A549 treated with ZK216348 at 1 μM for 4 hours (cell line): ENCODE measurements at places on chromosomes 2 and 18. TPM values are rescaled to one million over a fixed set of nuclear protein-coding genes. Genes with fewer than 3 reads are reported as not detected.

The CAPN14 gene
- 0.06 to 0.07 TPM in 2 of 5 replicates, not detected in the others for total RNA-seq

The OR6B3 gene
- total RNA-seq, result not detected in 5 replicates

The COL4A3 gene
- total RNA-seq, result 0.28 to 1.3 TPM (median 0.82 TPM) in 5 replicates

The HOXD11 gene
- total RNA-seq, result 5.8 to 7.8 TPM (median 6.6 TPM) in 5 replicates

The NIF3L1 gene
- total RNA-seq, result 37.1 to 45.2 TPM (median 41.6 TPM) in 5 replicates

The CPS1 gene
- total RNA-seq, result 7.5 to 12.3 TPM (median 10.7 TPM) in 5 replicates

The UGT1A3 gene
- 0.12 to 0.19 TPM (median 0.17 TPM) in 3 of 5 replicates, not detected in the others for total RNA-seq

The FBXO41 gene
- 3.9 to 6.6 TPM (median 6.2 TPM) in 5 replicates for total RNA-seq

The HOXD4 gene
- 0.44 to 0.66 TPM (median 0.56 TPM) in 5 replicates for total RNA-seq

The ST8SIA3 gene
- total RNA-seq, result not detected in 5 replicates

The TDRD15 gene
- total RNA-seq, result not detected in 5 replicates

The KIAA2012 gene
- total RNA-seq, result not detected in 5 replicates

The GLI2 gene
- 15.4 to 28.5 TPM (median 26.0 TPM) in 5 replicates for total RNA-seq

The TGFBRAP1 gene
- total RNA-seq, result 12.6 to 17.5 TPM (median 17.1 TPM) in 5 replicates

The LYPD6B gene
- not detected in 5 replicates for total RNA-seq

The RAB31 gene
- 18.2 to 28.2 TPM (median 25.2 TPM) in 5 replicates for total RNA-seq

The ATG16L1 gene
- total RNA-seq, result 40.4 to 51.1 TPM (median 42.2 TPM) in 5 replicates

The MC5R gene
- not detected in 5 replicates for total RNA-seq

The FAM161A gene
- total RNA-seq, result 5.0 to 9.9 TPM (median 8.1 TPM) in 5 replicates

The FBLN7 gene
- 0.28 to 0.91 TPM (median 0.60 TPM) in 5 replicates for total RNA-seq

The SPEG gene
- 5.1 to 10.4 TPM (median 6.9 TPM) in 5 replicates for total RNA-seq

The PROKR1 gene
- total RNA-seq, result not detected in 5 replicates

The TXNDC2 gene
- total RNA-seq, result 0.15 to 0.34 TPM (median 0.17 TPM) in 5 replicates

The PARD3B gene
- 0.73 to 1.1 TPM (median 0.85 TPM) in 5 replicates for total RNA-seq

The CFAP65 gene
- 0.11 to 0.23 TPM (median 0.18 TPM) in 5 replicates for total RNA-seq

The ABCA12 gene
- 0.14 to 0.26 TPM (median 0.24 TPM) in 5 replicates for total RNA-seq

The SIGLEC15 gene
- total RNA-seq, result 0.05 to 0.12 TPM in 2 of 5 replicates, not detected in the others

The CRYGD gene
- not detected in 5 replicates for total RNA-seq

The SIX3 gene
- total RNA-seq, result 0.81 to 1.6 TPM (median 1.4 TPM) in 5 replicates

The PLEK gene
- total RNA-seq, result not detected in 5 replicates
